ENCODE measurements at places on chromosomes 3 and 15. TPM values are rescaled to one million over a fixed set of nuclear protein-coding genes. Genes with fewer than 3 reads are reported as not detected.
A peak's percentile ranks its signal among the peaks of the same experiment; 100 is the strongest.

CEMIP gene
- total RNA-seq = 0.43 TPM

MYRIP gene
- not detected for total RNA-seq

MCF2L2 gene
- 0.31 TPM for total RNA-seq

CGNL1 gene
- 121 TPM for total RNA-seq

AADACL2 gene
- total RNA-seq = not detected

GABRR3 gene
- not detected for total RNA-seq

DNA sequence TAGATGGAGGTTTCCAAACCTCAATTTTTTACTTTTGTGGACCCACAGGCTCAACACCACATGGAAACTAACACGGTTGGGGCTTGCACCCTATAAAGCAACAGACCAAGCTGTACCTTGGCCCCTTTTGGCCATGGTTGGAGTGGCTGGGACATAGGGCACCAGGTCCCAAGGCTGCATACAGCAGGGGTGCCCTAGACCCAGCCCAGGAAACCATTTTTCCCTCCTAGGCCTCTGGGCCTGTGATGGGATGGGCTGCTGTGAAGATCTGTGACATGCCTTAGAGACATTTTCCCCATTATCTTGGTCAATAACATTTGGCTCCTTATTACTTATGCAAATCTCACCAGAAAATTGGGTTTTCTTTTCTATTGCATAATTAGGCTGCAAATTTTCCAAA lies 337.0 kb upstream of the CADM2 start:
- DNase-seq = no peak

- DNase-seq = no peak
Observed at GRCh38 chr3:177133860-177134815, 63.1 kb downstream of the TBL1XR1 start.

- DNase-seq = peak; percentile 20
Observed at GRCh38 chr3:17552351-17552750, 190.1 kb downstream of the TBC1D5 start.

GRCh38 chr15:45347989-45348388 lies 30.4 kb downstream of the GATM start:
- DNase-seq = no peak

DNA sequence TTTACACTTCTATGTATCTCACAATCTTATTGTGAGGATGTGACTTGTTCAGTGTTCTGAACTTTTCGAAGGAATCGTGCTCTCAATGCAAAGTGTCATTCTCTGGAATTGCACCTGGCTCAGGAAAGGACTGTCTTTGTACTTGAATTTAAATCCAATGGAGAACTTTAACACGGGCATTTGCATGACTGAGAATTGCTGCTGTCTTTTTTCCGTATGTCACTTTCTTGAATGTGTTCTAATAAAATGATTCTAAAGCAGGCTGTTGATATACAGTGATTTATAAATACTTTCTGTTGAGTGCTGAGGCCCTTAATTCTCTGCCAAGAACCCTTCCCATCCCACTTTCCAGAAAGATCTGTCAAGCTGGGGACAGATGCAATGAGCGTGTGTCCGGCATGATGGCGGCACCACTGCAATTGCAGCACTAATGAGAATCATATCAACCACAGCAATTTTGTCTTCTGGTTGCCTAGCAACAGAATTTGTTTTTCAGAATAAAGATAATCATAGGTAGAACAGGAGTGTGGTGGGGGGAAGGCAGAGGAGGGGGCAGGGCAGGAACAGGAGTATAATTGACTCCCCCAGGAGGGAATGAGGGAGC lies 210.6 kb upstream of the UMPS start:
- no peak for DNase-seq

- no peak for DNase-seq
Observed at GRCh38 chr15:95503640-95504225, 826.8 kb upstream of the NR2F2 start.

DNA sequence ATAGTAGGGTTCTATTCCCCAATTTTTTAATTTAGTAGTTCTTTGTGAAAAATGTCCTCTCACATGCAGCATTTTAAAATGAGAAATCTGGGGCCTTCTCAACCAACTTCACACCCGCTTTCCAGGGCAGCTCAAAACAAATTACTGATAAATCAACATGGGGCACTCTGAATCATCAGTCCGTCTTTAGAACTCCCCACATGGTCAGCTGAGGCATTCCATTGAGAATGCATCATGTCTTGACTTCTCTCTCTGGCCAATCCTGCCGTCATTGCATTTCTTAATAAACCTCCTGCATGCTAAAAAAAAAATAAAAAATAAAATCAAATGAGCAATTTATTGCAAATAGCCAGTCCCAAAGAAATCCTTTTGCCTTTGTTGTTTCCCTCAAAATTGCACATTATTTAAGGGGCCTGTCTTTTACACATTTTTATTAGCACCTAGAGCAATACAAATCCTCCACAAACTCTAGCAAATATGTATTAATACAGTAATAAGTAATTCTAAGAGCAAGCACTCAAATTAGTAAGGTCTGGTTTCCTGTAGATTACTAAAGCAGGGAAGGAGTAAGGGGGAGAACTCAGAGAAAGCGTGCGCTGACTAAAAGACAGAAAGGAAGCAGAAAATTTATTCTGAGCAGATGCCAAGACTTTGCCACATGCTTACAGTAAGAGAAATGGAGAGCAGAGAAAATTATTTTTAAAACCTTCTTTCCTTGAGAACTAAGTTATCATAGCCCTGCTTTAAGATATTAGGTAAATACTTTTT lies 175.7 kb downstream of the TNIK start:
- no peak for DNase-seq

DNA sequence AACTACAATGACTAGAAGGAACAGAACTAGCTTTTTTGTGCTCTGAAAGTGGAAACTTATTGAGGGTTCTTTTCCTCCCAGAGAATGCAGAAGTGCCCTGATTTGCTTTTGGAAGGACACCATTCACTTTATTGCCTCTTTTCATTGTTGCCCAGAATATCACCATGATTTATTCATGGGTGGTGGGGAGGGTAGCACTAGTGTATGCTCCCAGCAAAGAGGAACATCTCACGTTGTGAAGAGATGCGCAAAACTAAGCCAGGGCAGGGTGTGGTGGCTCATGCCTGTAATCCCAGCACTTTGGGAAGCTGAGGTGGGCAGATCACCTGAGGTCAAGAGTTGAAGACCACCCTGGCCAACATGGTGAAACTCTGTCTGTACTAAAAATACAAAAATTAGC lies 31.4 kb downstream of the FLNB start:
- DNase-seq = no peak

DNA sequence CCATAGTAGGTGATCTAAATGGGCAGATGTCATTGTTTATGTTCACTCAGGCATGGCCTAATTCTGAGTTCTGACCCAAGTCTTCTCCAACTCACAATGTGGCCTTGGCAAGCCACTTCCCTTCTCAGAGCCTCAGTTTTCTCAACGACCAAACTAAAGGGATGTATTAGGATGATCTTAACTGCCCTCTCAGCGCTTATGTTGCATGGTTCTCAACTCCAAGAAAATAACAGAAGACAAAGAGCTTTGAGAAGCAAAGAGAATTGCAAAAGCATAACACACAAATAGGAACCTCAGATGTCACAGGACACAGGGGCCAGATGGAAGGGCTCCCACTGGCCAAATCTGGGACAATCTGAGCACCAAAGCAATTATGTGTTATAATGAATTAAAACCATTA lies 8.6 kb downstream of the RHCG start:
- DNase-seq = no peak

GRCh38 chr3:45055032-45055410 lies 28.9 kb downstream of the CLEC3B start:
- no peak for DNase-seq

- peak; percentile 79 for DNase-seq
Observed at GRCh38 chr15:91122296-91122695, 22.2 kb downstream of the SV2B start.

- no peak for DNase-seq
Observed at GRCh38 chr3:46537779-46538178, 28.3 kb downstream of the LRRC2 start.

DNA sequence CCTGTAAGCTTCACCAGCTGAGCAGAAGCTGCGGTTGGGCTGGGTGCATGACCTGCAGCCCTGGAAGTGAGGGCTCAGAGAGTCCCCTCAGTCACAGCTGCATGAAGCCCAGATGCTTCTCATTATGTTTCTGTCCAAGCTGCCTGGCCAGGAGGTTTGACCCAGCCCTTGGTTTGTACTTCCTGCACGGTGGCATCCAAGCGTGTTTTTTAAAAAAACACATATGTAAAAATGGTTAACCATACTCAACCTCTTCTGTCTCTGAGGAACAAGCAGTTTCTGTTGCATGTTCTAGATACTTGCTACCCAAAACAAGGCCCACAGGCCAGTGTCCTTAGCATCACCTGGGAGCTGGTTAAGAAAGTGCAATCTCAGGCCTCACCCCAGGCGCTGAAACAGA lies 76.0 kb upstream of the ATP10A start:
- DNase-seq = no peak

- DNase-seq = peak; percentile 24
Observed at GRCh38 chr3:197942956-197943556, 6.9 kb upstream of the RPL35A start.

DNA sequence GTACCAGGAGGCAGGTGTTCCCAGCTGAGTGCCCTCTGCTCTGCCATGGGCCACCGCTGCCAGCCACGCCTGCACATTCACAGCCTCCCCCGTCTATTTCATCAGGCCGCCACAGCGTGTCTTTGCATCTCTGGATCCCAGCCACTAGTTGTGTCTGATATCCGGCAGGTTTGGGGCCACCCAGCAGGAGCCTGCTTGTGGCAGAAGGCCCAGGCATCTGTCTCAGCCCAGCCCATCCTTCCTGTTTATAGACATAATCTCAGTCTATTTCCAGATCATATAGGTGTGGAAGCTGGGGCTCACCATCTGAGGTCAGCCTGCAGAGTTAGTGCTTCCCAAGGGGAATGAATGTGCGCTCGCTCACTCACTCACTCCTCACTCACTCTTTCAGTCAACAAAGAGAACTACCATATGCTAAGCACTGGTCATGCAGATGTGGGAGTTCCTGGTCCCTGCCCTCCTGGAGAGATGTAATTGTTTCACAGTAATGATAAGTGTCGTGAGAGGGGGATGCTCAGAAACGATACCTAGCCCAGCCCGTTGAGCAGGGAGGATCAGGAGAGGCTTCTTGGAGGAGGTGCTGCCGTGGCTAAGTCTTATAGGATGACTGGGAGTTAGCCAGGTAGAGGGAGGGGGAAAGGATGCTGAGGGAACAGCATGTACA lies 60.6 kb downstream of the FGD5 start:
- DNase-seq = peak; percentile 6

- DNase-seq = no peak
Observed at GRCh38 chr15:71050461-71050860, 64.8 kb upstream of the THSD4 start.

- peak; percentile 47 for DNase-seq
Observed at GRCh38 chr15:84142888-84143337, 92.7 kb upstream of the GOLGA6L4 start.

GRCh38 chr3:12452361-12453330 lies 31.6 kb upstream of the TSEN2 start:
- DNase-seq = no peak

- no peak for DNase-seq
Observed at GRCh38 chr15:57384816-57385215, 8.5 kb downstream of the CGNL1 start.

GRCh38 chr3:97793420-97794019 lies 28.3 kb upstream of the CRYBG3 start:
- peak; percentile 60 for DNase-seq

Data from G401 (cell line).